ENCODE measurements at places on chromosomes 1 and 21.

DNA sequence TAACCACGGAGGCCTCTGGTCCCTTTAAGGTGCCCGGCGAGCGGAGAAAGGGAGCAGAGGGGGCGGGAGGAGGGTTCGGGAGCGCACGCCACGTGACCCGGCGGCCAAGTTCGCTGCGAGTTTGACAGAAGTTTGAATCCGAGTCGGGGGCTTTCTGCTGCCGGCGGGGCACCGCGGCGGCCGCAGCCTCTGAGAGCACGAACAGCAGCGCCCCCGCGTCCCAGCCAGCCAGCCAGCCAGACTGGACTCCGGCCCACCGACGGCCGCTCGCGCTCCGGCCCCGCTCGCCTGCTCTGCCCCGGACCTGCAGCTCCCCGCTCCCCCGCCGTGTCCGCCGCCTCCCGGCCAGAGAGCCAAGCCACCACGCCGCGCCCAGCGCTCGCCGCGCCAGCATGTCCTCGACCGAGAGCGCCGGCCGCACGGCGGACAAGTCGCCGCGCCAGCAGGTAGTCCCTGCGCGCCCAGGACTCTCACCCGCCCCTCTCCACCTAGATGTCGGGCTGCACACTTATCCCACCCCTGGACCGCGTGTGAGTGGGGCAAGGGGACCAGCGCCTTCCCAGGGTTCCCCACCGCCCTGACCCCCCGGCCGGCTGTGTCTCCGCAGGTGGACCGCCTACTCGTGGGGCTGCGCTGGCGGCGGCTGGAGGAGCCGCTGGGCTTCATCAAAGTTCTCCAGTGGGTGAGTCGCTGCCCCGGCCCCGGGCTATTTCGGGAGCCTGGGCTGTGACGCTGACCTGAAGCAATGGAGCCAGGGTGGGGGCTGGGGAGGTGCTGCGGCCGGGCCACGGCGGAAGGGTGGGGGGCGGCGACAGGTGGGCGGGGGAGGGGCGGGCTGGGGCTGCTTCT, at the start of gene SYPL2:
Gene SYPL2 (plus strand): TSS at position 95 of the 849 bp plus-strand sequence. CDS start 298 bp downstream, at position 393.
- DNase-seq: no peak

DNA sequence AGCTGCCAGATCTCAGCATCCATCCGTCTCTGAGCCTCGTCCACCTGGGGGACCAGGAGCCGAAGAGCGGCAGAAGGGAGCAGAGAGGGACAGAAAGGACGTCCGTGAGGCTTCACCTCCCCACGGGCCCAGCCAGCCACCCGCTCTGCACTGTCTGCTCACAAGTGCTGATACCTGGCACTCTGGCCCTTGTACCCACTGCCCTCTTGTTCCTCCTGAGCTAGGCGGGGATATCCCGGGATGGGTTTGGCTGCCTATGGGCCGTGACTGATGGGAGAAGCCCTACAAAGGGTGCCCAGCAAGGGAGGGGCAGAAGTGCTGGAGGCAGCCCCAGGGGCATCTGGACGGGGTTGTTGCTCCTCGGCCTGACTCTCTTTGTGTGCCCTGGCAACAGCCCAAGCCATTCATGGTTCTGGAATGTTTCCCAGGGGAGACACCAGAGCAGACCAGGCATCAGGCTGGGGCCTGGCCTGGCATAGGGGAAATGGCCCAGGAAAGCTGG, 57.6 kb downstream of the LDLRAD2 start:
- no peak for DNase-seq

- DNase-seq: no peak
These were observed 10.9 kb upstream of the ARID1A start for GRCh38 chr1:26684763-26685508.

DNA sequence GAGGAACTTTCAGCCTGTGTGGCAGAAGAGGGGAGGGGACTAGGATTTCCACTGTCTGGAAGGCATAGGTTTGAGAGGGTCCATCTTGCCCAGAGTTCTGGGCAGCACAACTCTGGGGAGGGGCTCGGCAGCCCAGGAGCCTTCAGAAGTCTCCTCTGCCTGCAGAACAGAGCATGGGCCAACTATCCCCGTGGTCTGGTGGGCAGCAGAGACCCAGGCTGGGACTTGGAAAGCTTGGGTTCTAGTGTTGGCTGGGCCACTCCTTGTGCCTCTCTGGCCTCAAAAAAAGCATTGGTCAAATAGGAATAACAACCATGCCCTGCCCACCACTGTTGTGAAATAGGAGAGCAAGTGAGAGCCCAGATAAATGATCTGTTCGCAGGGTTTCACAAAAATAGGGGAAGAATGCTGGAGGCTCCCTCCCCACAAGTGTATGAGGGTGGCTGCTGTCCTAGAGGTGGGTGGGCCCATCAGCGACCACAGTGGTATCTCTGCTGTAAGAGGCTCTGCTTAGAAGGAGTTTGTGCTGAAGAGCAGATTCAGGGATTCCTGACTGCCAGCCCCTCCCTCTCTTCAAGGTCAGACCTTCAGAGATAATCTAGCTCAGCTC, 8.9 kb downstream of the EPHA10 start:
- no peak for DNase-seq

Data from activated T-helper 1 cell treated with anti-CD3 and anti-CD28 coated beads, Interleukin-2, amount 50 U/mL, for 16 hours (primary cell).